ENCODE measurements at places on chromosomes 16 and 17. TPM values are rescaled to one million over a fixed set of nuclear protein-coding genes. Genes with fewer than 3 reads are reported as not detected.
A peak's percentile ranks its signal among the peaks of the same experiment; 100 is the strongest.

The PABPN1L gene
- not detected for total RNA-seq

GRCh38 chr17:37826497-37827430 is 81.9 kb upstream of the HNF1B start:
- peak; percentile 72 for DNase-seq

DNA sequence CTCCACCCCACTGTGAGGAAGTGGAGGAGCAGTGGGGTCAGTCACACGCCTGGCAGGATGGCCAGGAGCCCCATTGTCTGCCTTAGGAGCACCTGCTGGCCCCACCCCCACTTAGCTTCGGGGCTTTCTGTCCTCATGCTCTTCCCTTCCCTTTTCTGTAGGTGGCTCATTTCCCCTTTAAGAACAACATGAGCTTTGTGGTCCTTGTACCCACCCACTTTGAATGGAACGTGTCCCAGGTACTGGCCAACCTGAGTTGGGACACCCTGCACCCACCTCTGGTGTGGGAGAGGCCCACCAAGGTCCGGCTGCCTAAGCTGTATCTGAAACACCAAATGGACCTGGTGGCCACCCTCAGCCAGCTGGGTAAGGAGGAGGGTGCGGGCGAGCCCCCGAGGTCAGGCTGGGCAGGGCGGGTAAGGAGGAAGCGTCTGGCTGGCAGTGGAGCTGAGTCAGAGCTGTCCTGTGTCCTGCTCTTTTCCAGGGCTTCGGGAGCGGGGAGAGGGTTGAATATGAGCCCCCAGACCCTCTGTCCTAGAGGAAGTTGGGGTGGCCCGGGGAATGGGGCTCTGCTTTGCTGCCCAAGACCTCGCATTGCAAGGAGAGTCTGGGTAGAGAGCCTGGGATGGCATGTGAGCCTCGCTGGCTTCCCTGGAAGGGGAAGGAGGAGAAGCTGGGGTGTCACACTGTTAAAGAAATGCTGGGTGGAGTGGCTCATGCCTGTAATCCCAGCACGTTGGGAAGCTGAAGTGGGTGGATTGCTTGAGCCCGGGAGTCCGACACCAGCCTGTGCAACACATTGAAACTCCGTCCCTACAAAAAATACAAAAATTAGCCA is 9.2 kb upstream of the SERPINF1 start:
- peak; percentile 17 for DNase-seq

The TUBG2 gene
- total RNA-seq, result 23.4 TPM

The CLEC19A gene
- total RNA-seq, result not detected

- no peak for DNase-seq
Measured at GRCh38 chr17:4116516-4116915, 26.3 kb downstream of the ZZEF1 start.

Measured in OCI-LY7 (cell line).